ENCODE measurements at places on chromosomes 3 and 15. TPM values are rescaled to one million over a fixed set of nuclear protein-coding genes. Genes with fewer than 3 reads are reported as not detected.
A peak's percentile ranks its signal among the peaks of the same experiment; 100 is the strongest.

GRCh38 chr3:197516517-197516889 is 39.3 kb downstream of the BDH1 start:
- peak; percentile 42 for DNase-seq
- peaks cover 3% of the 10 kb centered on the region for H3K4me1 ChIP-seq
- no peak overlapping the region for H3K27ac ChIP-seq

CAMK2N2 gene
- total RNA-seq = 0.31 TPM

PATL2 gene
- total RNA-seq = 2.1 TPM

GRCh38 chr3:150248116-150248887 is 159.8 kb upstream of the TSC22D2 start:
- no peak overlapping the region for H3K4me3 ChIP-seq
- peaks cover 4% of the 10 kb centered on the region for H3K4me1 ChIP-seq
- H3K36me3 ChIP-seq = no peaks in the 10 kb centered on the region

ABHD5 gene
- total RNA-seq = 21.1 TPM

LRRK1 gene
- total RNA-seq = 24.9 TPM

RASL12 gene
- 7.6 TPM for total RNA-seq

- no peaks in the 10 kb centered on the region for H3K36me3 ChIP-seq
- no peak for DNase-seq
- H3K4me3 ChIP-seq = no peak overlapping the region
These were observed 460.8 kb downstream of the MAGI1 start for GRCh38 chr3:65577843-65578430.

DNA sequence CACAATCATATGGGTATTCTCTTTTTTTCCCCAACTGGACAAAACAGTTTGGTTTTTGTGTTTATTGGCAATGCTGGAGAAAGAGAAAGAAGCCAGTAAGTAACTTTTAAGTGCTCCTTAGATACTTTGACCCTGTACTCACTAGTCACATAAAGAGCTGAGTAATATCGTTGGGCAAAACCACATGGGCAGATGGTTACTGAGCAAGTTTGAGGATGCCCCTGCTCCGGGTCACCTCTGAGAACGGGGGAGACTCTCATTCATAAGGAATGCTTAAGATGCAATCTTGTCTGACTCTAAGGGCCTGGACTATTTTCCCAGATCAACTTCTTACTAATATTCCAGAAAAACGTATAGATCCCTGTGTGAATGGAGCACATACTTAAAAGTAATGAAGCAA is 106.4 kb upstream of the SLC2A2 start:
- H3K27me3 ChIP-seq = no peaks in the 10 kb centered on the region
- no peak overlapping the region for H3K4me3 ChIP-seq
- no peaks in the 10 kb centered on the region for H3K36me3 ChIP-seq
- no peaks in the 10 kb centered on the region for H3K4me1 ChIP-seq
- H3K27ac ChIP-seq = no peak overlapping the region

GRCh38 chr3:8723612-8724011 is 10.0 kb upstream of the CAV3 start:
- H3K36me3 ChIP-seq = no peaks in the 10 kb centered on the region
- H3K4me3 ChIP-seq = no peak overlapping the region
- no peak overlapping the region for H3K27ac ChIP-seq
- no peaks in the 10 kb centered on the region for H3K27me3 ChIP-seq
- H3K4me1 ChIP-seq = no peaks in the 10 kb centered on the region

DNA sequence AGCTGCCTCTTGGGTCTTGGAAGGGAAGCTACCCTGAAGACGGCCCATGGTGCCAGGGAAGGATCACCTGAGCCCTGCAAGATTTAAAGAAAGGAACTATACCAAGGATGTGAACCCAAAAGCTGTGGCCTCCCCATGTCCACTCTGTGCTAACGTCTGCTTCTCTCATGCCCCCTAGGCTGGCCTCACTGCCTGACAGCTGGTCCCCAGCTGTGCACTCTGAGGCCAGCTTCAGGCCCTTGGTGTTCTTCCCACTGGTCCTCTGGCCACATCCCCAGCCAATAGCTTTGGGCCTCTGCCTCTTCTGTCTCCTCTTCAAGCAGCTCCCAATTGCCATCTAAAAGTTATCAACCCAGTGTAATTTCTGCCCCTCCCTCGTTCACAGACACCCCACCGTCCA is 5.2 kb upstream of the LRRK1 start:
- H3K36me3 ChIP-seq = no peaks in the 10 kb centered on the region
- DNase-seq = no peak
- H3K4me1 ChIP-seq = no peaks in the 10 kb centered on the region
- H3K27ac ChIP-seq = no peak overlapping the region

- no peak for DNase-seq
- no peak overlapping the region for H3K27ac ChIP-seq
- H3K36me3 ChIP-seq = no peaks in the 10 kb centered on the region
- no peak overlapping the region for H3K4me3 ChIP-seq
These were observed 31.8 kb downstream of the IQGAP1 start for GRCh38 chr15:90419738-90420406.

GPR149 gene
- total RNA-seq = not detected

DNA sequence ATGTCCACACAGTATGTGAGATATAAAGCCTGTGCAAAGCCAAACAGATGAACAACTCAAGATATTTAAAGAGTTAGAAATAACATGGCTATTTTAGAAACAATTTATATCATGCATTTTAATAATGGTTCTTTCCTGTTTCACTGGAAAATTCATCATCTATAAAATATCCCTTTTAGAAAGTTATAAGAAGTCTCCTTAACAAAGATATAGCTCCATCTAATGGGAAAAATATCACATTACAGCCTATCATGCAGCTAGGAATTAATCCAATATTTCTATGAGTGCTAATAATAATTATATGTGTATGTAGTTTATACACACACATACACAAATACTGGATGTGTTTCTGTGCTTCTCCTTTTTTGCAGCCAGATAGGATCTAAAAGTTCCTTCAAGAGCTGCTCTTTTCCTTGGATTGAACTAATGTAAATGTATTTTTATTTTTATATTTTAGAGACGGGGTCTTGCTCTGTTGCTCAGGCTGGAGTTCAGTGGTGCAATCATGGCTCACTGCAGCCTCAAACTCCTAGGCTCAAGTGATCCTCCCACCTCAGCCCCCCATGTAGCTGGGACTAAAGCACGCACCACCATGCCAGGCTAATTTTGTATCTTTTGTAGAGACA is 21.6 kb downstream of the RPL22L1 start:
- H3K27me3 ChIP-seq = no peaks in the 10 kb centered on the region
- H3K4me3 ChIP-seq = no peak overlapping the region
- no peaks in the 10 kb centered on the region for H3K36me3 ChIP-seq
- no peak overlapping the region for H3K27ac ChIP-seq
- peak; percentile 18 for DNase-seq
- H3K4me1 ChIP-seq = no peaks in the 10 kb centered on the region

SLC28A2 gene
- not detected for total RNA-seq

DNA sequence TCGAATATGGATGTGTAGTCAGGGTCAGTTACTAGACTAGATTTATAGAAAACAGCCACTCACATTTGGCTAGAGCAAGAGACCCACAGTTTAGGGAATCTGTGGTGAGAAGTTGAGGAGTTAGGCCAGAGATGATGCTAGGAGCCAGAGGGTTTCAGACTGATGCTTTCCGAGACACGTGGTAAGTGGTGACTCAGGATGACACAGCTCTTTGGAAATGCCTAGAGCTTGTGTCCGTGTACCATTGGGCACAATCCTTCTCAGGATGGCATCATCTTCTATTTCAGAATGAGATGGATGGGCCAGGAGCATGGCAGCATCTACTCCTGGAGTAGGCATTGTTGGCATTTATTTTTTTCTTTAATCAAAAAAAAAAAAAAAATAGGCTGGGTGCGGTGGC is 28.5 kb downstream of the PTPRG start:
- H3K4me3 ChIP-seq = no peak overlapping the region
- no peaks in the 10 kb centered on the region for H3K27me3 ChIP-seq
- H3K27ac ChIP-seq = no peak overlapping the region
- H3K36me3 ChIP-seq = no peaks in the 10 kb centered on the region
- no peaks in the 10 kb centered on the region for H3K4me1 ChIP-seq
- DNase-seq = no peak

DNA sequence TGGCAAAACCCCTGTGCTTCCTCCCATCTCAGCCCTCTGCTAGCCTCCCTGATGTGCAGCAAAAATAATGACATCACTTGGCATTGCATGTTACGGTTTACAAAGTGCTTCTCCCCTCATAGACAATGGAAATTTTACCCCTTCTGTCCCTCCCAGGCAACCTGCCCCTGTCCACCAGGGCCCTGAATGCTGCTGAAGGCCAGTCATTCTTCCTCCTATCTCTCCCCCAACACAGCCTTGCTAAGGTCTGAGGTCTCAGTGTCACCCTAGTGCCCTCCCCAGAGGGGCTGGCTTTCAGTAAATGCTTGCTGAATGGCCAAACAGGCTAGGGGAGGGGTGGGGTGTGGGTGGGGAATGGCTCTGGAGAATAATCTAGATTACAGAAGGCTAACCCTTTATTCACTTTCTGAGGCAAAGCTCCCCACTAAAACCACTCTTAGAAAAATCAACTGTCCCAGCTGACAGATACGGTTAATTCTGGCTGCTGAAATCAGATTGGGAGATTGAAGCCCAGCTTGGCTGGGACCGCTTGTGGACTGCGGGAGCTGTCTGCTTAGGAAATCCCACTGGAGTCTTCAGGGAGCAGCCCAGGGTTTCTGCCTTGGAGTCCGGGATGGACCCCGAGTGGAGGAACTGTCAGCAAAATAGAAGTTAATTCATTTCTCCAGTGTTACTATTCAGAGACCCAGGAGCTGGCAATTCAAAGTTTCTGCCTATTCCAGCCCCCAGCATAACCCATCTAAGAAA is 22.9 kb downstream of the ANP32A start:
- H3K4me1 ChIP-seq = peaks cover 3% of the 10 kb centered on the region
- H3K27ac ChIP-seq = no peak overlapping the region
- no peaks in the 10 kb centered on the region for H3K27me3 ChIP-seq
- no peak for DNase-seq
- no peaks in the 10 kb centered on the region for H3K36me3 ChIP-seq

P2RY13 gene
- total RNA-seq = 2.5 TPM

DNA sequence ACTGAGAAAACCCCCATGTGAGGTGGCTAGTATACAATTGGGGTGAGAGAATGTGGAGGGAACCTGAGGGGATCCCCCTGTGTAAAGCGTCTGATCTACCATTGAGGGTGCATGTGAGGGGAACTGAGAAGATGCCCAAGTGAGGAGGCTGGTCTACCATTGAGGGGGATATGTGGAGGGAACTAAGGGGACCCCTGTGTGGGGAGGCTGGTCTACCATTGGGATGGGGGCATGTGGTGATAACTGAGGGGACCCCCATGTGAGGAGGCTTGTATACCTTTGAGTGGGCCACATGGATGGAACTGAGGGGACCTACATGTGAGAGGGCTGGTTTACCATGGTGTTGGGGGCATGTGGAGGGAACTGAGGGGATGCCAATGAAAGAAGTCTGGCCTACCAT is 160.8 kb downstream of the FBLN2 start:
- no peak overlapping the region for H3K27ac ChIP-seq
- peak; percentile 7 for DNase-seq
- H3K4me1 ChIP-seq = no peaks in the 10 kb centered on the region

DNA sequence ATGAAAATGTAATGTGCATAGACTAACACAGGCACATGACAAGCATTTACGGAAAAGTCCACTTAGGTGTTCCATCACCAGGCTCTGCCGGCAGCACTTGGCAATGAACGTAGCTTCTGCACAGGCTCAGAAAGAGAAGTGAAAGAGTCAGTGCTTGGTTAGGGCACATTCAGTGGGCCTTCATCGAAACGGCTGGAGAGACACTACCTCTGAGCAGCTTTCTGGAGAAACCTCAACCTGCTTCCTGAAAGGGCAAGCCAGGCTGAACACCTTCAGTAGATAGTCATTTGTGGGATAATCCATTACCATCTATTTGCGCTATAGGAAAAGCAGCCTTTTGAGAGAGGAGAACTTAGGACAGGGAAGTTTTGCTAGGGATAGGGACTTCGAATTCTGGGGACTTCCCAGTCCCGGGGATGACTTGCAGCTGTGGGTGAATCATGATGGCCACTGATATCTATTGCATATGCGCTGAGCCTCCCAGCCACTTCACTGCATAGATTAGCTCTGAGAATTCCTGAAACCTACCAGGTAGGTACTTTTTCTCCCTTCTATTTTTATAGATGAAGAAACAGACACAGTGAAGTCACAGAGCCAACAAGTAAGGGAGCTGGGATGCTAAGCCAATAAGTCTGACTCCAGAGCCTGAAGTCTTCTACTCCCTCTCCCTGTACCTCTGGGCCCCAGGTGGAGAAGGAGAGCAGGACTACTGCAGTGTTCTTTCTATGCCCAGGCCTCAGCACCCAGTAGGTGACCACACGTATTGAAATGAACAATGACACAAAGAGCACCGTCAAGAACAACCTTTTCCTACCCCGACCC is 4.2 kb upstream of the SH2D7 start:
- no peak overlapping the region for H3K4me3 ChIP-seq
- H3K27me3 ChIP-seq = no peaks in the 10 kb centered on the region
- no peak overlapping the region for H3K27ac ChIP-seq
- DNase-seq = no peak
- peaks cover 4% of the 10 kb centered on the region for H3K4me1 ChIP-seq
- no peaks in the 10 kb centered on the region for H3K36me3 ChIP-seq

DNA sequence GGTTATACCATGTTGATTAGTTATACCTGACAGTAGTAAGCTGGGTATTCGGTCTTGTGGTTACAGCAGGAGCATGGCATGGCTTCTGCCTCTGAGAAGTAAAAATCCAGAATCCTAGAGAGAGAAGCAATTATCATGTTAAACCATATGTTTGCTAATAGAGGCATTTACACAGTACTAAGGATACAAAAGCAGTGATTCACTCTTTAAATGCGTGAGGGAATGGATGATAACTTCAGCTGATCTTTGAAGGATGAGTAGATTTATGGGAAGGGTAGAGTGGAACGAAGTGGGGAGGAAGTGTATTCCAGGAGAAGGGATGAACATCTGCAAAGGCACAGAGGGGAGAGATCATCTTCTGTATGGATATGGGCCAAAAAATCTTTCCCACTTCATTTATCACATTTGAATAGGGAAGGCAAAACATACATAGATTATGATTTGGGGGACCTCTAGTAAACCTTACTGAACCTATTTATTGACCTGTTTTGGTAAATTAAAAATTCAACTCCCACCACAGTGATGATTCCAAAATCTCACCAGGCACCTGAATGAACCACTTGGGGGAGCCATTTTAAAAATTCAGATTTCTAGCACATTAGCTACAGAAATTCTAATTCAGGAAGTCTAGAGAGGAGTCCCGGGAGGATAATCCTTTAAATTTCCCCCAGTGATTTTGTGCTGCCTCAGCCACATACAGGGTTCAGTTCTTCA is 35.1 kb downstream of the IGSF10 start:
- no peaks in the 10 kb centered on the region for H3K36me3 ChIP-seq
- no peak overlapping the region for H3K4me3 ChIP-seq
- no peaks in the 10 kb centered on the region for H3K4me1 ChIP-seq
- no peak overlapping the region for H3K27ac ChIP-seq
- no peaks in the 10 kb centered on the region for H3K27me3 ChIP-seq
- no peak for DNase-seq

GRCh38 chr3:10994306-10994705 is 1.8 kb downstream of the SLC6A1 start:
- H3K27me3 ChIP-seq = peaks cover 22% of the 10 kb centered on the region
- no peaks in the 10 kb centered on the region for H3K36me3 ChIP-seq
- H3K4me3 ChIP-seq = no peak overlapping the region
- H3K27ac ChIP-seq = no peak overlapping the region
- DNase-seq = no peak

Data from kidney (tissue), 22 donors.